ENCODE measurements at places on chromosomes 2 and 18.
A peak's percentile ranks its signal among the peaks of the same experiment; 100 is the strongest.

DNA sequence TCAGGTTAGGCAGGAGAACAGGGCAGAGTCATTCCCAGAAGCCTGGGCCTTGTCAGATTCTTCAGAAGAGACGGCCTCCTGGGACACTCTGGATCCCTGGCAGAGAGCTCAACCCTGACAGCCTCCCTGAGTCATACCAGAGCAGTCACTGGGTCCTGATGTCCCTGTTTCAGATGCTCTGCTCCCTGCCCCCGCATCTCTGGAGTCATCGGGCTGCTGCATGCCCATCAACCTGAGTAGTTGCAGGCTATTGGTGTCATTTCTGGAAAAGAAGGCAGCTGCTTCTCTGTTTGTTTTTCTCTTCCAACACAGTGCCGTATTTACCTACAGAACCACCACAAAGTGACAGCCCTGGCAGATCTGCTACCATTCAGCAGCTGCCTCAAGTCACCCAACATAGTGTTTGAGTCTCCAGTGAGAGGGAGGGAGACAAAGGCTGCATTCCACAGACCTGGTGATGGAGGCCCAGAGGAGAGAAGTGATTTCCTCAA lies 145.1 kb downstream of the B3GNT2 start:
- peak; percentile 34 for DNase-seq

DNA sequence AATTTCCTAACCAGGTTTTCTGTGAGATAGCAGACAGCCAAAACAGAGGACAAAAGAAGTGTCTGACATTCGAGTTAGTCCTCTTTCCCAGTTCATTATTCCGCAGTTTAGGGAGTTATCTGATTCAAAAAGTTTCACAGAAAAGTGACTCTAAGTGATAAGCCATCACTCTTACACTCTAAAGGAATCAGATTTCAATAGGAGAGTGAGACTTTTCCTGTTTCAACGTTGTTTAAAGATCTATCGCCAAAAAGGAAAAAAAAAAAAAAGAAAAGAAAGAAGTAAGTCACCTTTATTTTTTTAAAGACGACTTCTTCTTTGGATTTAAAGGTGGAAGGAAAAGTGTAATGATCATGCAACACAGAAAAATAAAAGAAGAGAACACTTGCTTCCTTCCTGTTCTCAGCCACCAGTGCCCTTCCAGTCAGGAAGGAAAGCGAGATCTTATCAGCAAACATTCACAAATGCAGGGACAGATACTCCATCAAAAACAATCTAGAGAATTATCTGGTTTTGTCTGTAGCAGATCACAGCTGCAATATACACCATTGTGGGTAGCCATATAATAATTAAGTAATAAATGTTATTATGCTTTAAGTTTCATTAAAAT lies 49.8 kb downstream of the TFPI start:
- no peak for DNase-seq

DNA sequence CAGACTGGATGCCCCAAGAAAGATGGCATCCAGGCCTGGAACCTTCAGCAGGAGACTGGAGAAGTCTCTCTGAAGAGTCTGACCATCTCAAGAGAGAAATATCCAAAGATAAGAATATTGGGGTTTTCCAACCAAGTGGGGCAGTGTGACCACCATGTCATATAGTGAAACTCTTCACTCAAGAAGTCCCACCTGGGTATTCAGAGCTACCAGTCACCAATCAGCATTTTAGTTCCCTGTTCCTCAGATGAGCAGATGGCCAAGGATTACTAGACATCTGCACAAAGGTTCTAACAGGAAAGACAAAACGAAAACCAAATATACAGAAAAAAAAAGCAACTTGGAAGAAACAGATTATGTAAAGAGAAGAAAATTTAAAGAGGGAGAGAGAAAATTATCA lies 38.5 kb upstream of the CXCR4 start:
- DNase-seq: no peak

DNA sequence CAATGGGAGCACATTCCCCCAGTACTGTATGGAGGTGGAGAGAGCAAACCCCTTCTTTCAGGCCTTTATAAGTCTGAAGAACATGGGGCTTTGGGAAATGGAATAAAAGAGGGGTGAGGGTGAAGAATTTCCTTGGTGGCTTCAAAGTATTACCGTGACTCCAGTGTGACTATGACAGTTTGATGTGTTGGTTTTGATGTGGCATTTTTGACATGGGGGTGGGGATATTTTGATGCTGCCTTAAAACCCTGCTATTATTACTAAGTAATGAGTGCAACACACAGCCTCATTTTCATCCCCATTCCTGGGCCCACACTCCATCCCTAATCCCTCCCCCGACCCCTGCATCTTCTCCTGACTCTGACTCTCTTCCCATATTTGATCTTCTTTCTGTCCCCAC lies 23.6 kb downstream of the QPCT start:
- DNase-seq: no peak

DNA sequence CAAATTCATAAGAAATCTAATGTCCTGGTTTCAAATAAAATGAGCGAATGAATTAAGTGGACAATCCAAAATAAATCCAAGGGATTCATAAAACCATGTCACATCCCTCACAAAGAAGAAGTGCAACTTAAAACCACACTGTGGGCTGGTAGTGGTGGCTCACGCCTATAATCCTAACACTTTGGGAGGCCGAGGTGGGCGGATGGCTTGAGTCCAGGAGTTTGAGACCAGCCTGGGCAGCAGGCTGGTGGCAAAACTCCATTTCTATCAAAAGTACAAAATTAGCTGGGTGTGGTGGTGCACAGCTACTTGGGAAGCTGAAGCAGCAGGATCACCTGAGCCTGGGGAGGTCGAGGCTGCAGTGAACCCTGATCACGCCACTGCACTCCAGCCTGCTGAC lies 25.4 kb downstream of the FAM98A start:
- DNase-seq: no peak

GRCh38 chr2:143623231-143623908 lies 494.2 kb downstream of the ARHGAP15 start:
- DNase-seq: no peak

DNA sequence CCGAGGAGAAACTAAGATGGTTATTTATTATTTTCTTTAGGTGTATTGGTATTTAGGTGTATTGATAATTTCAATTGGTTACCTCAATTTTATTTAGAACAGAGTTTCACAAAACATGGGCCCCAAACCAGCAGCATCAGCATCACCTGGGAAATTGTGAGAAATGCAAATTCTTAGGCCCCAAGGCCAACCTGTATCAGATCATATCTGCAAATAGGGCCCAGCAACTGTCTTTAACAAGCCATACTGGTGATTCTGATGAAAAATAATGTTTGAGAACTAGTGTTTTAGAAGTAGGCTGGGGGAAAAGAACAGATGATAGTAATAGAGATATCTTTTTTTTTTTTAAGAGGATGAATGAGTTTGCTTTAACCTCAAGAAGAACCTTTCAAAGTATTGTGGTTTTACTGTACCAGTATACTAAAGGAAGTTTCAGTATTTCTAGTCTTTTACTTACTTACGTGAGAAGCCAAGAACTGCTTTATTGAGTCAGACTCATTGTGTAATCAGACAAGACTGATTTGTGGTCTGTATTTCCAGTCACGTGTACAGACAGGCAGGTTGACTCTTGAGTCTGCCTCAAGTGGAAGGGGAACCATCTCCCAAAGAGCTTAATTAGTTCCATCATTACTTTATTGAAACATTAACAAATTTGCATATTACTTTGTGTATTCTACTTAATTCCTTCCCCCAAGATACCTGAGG lies 60.4 kb upstream of the GAREM1 start:
- peak; percentile 69 for DNase-seq

DNA sequence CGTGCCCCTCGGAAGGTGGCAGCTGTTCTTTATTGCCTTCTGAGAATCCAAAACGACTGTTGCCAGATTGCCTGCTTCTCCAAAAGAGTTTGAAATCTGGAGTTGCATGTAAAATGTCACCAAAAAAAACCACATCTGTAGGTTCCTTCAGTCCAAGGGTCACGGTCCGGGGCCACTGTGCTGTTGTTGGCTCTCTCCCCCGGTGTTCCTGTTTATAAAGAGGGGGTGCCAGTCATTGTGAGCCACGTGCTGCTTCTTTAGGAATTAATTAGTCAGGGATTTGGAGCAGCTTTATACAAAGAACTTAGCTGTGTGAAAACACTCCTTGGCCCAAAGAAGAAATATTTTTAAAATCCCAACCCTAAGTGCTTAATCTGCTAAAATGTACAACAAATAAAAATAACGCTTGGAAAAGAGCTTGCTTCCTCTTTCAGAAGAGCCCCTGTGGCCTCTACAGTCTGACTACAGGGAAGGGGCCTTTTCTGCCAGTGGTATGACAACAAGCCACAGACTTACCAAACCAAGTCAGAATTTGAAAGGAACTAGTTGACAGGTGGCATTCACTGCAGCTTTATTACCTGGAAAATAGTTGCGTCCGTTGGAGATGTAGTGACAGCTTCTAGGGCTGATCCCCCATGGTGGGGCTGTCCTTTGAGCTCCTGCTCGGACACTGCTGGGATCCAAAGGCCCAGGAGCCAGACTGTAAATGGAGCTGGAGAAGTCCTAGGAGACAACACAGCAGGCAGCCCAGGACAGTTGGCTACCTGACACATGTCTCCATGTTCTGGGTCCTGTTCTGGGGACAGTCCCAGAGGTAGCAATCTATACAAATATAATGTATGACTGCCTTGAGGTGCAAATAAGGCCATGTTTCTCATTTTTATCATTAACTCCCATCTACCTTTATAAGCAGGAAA lies 84.5 kb upstream of the SLC1A4 start:
- DNase-seq: no peak

DNA sequence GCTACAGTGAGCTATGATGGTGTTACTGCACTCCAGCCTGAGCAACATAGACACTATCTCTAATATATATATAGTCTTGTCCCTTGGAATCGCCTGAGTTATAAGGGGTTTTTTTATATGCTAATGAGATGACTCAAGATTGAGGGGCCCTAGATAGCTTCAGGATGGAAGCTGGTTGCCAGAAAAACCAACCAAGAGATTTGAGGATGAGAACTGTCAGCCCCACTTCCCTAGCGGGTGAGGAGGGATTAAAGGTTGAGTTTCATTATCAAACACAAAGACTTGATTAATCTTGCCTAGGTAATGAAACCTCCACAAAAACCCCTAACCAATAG lies 12.6 kb upstream of the GALM start:
- no peak for DNase-seq

GRCh38 chr18:79797518-79798345 lies at the start of gene KCNG2:
Gene KCNG2, plus strand, starts transcription at chr18:79797938. Its CDS starts 65,730 bp downstream, at chr18:79863668.
- no peak for DNase-seq

DNA sequence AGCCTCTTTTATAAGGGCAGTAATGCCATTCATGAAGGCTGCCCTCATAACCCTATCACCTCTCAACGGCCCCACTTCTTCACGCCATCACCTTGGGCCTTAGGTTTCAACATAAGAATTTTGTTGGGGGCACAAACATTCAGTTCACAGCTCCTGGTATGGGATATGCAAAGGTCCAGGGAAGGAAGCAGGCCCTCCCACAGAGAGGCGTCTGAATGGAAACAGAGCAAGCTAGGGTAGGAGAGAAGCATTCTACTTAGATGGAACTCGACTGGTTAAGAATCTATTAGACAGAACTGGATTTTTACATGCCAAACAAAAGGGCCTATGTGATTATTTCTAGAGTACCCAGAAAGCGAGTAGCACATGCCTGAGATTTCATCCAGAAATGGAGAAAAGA lies 42.8 kb downstream of the PROKR1 start:
- no peak for DNase-seq

GRCh38 chr2:200405599-200406298 lies 99.3 kb downstream of the SPATS2L start:
- peak; percentile 92 for DNase-seq

- DNase-seq: no peak
Observed at GRCh38 chr2:68994864-68995263, 18.1 kb upstream of the ANTXR1 start.

DNA sequence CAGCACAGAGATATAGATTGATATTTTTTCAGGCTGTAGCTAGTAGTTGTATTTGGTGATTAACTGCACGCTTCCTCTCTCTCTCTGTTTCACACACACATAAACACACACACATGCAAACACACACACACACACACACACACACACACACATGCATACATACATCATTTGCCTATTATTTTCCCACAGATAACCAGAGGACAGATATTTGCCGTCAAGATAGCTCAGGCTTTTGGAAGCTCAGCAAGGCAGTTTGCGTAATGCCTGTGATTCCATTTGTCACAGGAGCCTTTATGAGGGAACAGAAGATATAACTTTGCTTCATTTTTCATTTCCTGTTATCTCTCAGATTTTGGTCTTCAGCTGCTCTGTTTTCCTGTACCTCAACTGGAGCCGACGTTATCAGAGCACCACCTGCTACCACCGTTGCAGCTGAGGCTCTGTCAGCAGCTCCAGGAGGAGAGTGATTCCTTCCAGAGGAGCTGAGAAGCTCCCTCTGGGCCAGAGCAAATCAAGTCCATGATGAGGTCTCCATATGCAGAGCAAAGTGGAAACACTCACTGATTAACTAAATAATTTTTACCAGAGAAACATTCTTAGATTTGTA lies 341.9 kb upstream of the PIK3C3 start:
- no peak for DNase-seq

DNA sequence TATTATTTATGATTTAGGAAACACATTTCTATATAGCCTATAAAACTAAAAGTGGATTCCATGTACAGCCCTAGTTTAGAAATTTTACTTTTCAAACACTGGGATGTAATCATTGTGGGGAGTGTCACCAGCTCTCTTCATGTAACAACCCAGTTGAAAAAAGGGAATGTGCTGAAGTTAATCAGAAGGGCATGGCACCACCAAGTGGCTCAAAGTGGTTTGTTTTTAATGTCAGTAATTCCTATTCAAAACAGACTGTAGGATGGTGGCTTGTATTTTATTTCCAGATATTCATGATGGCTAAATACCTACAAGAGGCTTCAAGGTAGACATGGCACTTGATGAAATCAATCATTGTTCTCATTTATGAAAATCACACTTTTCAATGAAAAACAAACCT lies 58.1 kb upstream of the TMEM182 start:
- peak; percentile 8 for DNase-seq

- no peak for DNase-seq
Observed at GRCh38 chr2:198144660-198145059, 340.3 kb downstream of the PLCL1 start.

- no peak for DNase-seq
Observed at GRCh38 chr18:61475931-61476330, 142.7 kb downstream of the CDH20 start.

DNA sequence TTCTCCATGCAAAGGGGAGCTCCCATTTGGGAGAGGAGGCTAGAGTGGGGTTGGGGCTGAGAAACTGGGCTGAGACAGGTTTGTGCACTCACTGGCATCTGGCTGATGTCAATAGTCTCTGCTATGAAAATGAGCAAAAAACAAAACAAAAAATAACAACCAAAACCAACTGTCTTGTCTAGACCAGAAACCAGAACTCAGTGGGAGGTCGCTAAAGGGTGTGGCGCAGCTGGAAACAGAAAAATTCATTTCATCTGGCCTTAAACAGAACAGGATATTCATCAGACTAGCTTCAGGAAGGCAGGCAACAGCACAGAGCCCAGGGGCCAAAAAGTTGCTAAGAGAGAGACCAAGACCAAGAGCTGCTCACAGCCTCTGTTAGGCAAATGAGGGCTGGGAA lies 126.1 kb downstream of the THNSL2 start:
- no peak for DNase-seq

All from kidney glomerular epithelial cell (primary cell).